ENCODE measurements at places on chromosomes 16 and 17. TPM values are rescaled to one million over a fixed set of nuclear protein-coding genes. Genes with fewer than 3 reads are reported as not detected.
A peak's percentile ranks its signal among the peaks of the same experiment; 100 is the strongest.

TM4SF5 gene
- total RNA-seq, result not detected

CRISPLD2 gene
- total RNA-seq, result 9.0 TPM

TBC1D3G gene
- total RNA-seq, result not detected

IL17C gene
- total RNA-seq, result not detected

GRCh38 chr17:66579556-66579955, 255.4 kb upstream of the CACNG5 start:
- H3K4me3 ChIP-seq, result no peak overlapping the region
- H3K36me3 ChIP-seq, result no peaks in the 10 kb centered on the region
- peaks cover 9% of the 10 kb centered on the region for H3K4me1 ChIP-seq
- DNase-seq, result no peak
- peaks cover 3% of the 10 kb centered on the region for H3K27me3 ChIP-seq

GRCh38 chr17:66932311-66932710, 32.2 kb upstream of the CACNG4 start:
- H3K27me3 ChIP-seq, result peaks cover 8% of the 10 kb centered on the region
- no peak overlapping the region for H3K27ac ChIP-seq
- no peak for DNase-seq
- peaks cover 4% of the 10 kb centered on the region for H3K4me1 ChIP-seq
- no peak overlapping the region for H3K4me3 ChIP-seq

DNA sequence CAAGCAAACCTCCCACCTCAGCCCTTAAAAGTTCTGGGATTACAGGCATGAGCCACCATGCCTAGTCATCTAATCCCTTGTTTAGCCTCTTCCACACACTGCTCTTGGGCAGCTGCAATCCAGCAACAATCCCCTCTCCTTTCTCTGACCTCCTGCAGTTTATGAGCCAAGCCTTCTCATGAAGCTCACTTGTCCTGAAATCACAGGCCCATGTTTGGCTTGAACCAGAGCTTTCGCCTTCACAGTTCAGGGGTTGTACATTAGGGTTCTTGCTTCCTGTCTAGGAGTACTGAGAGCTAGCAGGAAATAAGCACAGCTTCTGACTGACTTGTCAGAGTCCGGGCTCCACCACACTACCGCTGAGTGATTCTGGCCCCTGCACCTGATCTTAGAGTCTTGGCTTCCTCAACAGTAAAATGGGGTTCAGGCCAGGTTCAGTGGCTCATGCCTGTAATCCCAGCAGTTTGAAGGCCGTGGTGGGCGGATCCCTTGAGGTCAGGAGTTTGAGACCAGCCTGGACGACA, 16.3 kb downstream of the ERAL1 start:
- H3K36me3 ChIP-seq, result peaks cover 4% of the 10 kb centered on the region
- no peak for DNase-seq
- H3K4me3 ChIP-seq, result no peak overlapping the region
- H3K27me3 ChIP-seq, result peaks cover 1% of the 10 kb centered on the region
- H3K27ac ChIP-seq, result no peak overlapping the region
- H3K4me1 ChIP-seq, result peaks cover 5% of the 10 kb centered on the region

- H3K4me3 ChIP-seq, result no peak overlapping the region
- no peak for DNase-seq
- H3K4me1 ChIP-seq, result peaks cover 13% of the 10 kb centered on the region
- H3K36me3 ChIP-seq, result no peaks in the 10 kb centered on the region
Observed at GRCh38 chr17:74280093-74280513, 6.1 kb downstream of the DNAI2 start.

DNA sequence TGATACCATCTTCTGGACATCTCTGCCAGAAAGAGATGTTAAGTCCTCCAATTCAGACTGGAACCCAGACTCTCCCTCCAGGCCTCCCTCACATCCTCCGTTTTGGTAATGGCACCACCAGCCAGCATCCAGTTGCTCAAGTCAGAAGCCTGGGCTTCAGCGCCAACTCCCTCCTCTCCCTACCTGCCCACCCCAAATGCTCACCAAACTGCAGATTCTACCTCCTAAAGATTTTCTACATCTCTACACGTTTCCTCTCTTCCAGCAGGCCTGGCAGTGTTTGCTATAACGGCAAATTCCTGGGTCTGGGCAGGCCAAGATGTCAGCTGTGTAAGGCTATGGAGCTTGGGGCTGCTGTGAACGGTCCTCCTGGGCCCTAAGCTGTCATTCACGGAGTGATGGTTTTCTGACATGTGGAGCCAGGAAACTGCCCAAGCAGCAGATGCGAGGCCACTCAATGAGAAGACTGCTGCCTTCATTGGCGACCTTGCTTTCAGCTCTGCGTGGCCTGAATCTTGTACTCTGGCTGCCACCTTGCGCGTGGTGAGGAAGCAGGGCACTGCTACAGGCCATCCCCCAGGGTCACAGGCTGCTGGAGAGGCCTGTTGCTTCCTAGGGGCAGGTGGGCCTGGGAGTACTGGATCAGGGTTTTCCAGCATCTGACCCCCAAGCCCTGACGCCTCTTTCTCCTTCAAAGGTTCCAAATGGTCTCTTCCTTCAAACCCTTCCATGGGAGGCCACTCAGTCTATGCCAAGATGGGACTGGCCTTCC, 37.7 kb downstream of the TBX4 start:
- H3K27me3 ChIP-seq, result peaks cover 3% of the 10 kb centered on the region
- no peak for DNase-seq
- peak overlapping the region; percentile 32 for H3K4me3 ChIP-seq
- H3K4me1 ChIP-seq, result peaks cover 50% of the 10 kb centered on the region
- H3K36me3 ChIP-seq, result no peaks in the 10 kb centered on the region

DNA sequence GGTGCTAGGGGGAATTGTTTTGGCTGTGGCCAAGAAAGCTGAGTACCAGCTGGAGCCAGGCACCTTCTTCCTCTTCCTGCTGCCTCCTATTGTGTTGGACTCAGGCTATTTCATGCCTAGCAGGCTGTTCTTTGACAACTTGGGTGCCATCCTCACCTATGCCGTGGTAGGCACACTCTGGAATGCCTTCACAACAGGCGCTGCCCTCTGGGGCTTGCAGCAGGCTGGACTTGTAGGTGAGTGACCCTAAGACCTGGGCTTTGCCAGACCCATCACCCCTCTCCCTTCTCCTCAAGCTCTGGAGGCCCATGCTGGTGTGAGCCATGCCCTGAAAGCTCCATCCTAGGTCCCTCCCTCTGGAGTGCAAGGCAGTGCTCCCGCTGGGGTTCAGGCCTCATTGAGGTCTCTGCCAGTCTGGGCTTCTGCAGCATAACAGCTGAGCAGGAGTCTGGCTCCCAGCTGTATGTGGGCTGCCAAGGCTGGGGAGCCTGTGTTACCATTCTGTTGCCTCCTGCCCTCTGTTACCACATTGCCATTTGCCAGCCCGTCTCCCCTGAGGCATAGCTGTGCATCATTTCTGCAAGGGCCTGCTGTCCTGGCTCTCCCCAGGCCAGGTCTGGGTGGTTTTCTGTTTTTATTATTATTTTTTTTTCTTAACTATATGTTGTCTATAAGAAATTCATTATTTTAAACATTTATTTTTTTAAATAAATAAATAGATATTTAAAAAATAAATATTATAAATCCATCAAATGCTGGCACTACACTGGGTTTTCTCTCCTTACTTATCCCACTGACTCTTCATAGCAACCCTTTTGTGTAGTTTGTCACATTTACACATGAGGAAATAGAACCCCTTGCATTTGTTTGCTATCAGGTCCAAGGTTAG, 4.1 kb downstream of the SLC9A5 start:
- no peak overlapping the region for H3K4me3 ChIP-seq
- peaks cover 5% of the 10 kb centered on the region for H3K36me3 ChIP-seq
- DNase-seq, result peak; percentile 44

DNA sequence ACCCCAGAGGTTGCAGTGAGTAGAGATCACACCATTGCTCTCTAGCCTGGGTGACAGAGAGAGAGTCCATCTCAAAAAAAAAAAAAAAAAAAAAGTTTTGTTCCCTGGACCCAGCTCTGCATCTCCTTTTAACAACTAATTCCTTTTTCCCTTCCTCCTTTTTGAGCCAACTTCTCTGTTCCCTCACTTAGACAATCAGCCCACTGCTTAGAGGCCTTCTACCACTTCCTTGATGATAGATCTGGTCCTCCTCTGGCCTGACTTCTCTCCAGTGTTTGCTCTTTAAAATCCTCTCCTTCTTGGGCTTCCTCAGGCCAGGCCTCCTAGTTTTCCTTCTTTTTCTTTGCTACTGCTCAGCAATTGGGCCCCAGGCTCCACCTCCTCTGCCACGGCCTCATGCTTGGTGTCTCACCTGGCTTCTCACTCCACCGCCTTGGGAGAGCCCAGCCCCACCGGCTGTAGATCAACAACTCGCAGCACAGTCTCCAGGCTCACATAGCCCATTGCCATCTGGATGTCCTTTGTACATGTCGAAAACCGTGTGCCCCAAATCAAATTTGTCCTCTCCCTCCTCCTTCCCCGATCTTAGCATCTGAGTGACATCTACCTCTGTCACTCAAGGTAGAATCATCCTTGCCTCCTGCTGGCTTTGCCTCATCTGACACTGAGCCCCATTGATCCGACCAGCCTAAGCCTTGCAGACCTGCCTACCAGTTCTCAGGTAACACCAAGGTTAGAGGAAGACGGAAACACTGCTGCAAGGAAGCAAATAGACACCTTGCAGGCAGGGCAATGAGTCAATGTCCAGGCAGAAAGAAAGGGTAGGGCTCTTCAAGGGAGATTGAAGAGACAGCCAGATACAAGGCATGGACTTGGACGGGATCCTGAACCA, 17.4 kb downstream of the ARHGAP27 start:
- no peak overlapping the region for H3K4me3 ChIP-seq
- no peaks in the 10 kb centered on the region for H3K36me3 ChIP-seq
- no peak overlapping the region for H3K27ac ChIP-seq
- DNase-seq, result no peak
- H3K27me3 ChIP-seq, result peaks cover 2% of the 10 kb centered on the region

DNA sequence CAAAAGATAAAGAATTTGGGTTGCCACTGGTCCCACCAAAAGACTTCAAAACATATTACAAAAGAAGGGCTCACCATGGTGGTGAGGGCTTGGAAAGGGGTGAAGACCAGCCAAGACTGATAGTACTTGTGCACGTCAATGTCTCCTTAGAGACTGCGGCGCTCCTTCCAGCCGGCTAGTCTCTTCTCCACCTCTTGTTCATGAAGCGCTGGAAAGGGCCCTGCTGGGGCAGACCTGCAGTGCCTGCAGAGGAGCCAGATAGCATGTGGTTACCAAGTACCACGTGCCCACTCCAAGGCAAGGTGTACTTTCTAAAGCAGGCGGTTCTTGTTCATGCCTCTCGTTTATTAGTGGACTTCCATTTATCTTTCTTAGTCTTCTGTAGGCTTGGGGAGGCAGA, 92.7 kb upstream of the FAM20A start:
- H3K4me1 ChIP-seq, result no peaks in the 10 kb centered on the region
- H3K27me3 ChIP-seq, result peaks cover 2% of the 10 kb centered on the region
- no peak for DNase-seq

DNA sequence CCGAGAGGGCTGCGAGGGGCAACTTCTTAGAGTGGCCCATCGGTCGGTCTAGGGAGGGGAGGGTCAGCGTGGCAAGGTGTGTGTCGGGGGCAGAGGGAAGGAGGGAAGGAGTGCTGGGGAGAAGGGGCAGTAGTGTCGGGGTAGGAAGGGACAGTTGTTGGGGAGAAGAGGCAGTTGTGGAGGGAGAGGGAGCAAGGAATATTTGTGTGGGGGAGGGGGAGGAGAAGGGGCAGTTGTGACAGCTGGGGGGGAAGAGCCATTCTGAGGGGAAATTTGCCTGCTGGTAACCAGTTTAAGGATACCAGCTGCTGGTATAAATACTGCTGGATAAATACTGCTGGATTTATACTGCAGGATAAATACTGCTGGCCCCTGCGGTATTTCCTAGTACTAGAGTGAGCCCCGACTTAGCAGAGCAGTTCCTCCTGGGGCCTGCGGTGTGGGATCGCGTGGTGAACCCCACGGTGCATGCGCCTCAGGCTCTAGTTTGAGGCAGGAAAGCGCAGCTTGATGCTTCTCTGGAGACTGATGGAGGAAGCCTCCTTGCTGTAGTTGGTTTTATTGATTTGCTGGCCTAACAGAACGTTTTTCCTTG, 309 bp downstream of the DNAH2 start:
- H3K36me3 ChIP-seq, result no peaks in the 10 kb centered on the region
- DNase-seq, result no peak
- peaks cover 15% of the 10 kb centered on the region for H3K27me3 ChIP-seq

DNA sequence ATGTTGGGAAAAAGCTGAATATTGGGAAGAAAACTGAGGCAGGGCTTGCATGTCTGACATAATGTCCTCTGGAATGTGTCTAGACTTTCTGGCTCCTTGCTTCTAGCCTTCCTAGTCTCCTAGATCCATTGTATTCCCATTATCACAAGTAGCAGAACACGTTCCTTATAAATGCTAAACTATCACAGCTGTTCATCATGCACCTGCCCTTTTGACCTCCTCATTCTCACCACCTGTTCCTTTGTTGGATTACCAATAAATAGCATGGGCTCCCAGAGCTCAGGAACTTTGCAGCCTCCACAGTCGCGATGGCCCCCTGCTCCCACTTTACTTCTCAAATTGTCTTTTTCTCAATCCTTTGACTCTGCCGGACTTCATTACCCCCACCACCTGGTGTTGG, 49.7 kb downstream of the ACSM1 start:
- H3K27ac ChIP-seq, result no peak overlapping the region
- no peak overlapping the region for H3K4me3 ChIP-seq
- no peaks in the 10 kb centered on the region for H3K4me1 ChIP-seq
- H3K36me3 ChIP-seq, result no peaks in the 10 kb centered on the region
- no peak for DNase-seq

- H3K4me3 ChIP-seq, result no peak overlapping the region
- H3K36me3 ChIP-seq, result no peaks in the 10 kb centered on the region
- no peak for DNase-seq
Observed at GRCh38 chr16:57826706-57827625, 24.7 kb upstream of the KIFC3 start.

GRCh38 chr17:51598824-51599223, 338.5 kb downstream of the UTP18 start:
- H3K4me1 ChIP-seq, result no peaks in the 10 kb centered on the region
- no peaks in the 10 kb centered on the region for H3K36me3 ChIP-seq
- no peak overlapping the region for H3K27ac ChIP-seq
- H3K4me3 ChIP-seq, result no peak overlapping the region
- H3K27me3 ChIP-seq, result no peaks in the 10 kb centered on the region

DNA sequence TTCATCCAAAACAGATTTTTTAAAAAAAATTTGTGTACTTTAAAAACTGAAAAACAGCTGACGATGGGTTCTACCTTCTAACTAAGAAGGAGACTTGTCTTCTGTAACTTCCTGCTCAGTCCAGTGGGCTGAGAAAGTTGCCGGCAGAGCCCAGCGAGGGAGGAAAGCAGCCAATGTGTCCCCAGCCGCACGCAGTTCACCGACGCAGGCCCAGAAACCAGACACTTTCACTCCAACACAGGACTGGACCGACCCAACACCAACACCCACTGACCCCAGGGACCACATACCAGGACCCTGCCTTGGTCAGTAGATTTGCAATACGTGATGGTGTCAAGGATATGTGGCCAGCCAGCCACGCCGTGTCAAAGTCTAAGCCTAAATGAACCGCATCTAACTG, 25.6 kb downstream of the TRAP1 start:
- no peaks in the 10 kb centered on the region for H3K27me3 ChIP-seq
- no peak for DNase-seq
- H3K36me3 ChIP-seq, result no peaks in the 10 kb centered on the region
- H3K4me1 ChIP-seq, result peaks cover 24% of the 10 kb centered on the region
